Activated CD8-positive, alpha-beta memory T cell treated with anti-CD3 and anti-CD28 coated beads for 1 hour (primary cell): ENCODE measurements at places on chromosomes 2 and 18.

- no peak for DNase-seq
These were observed 691 bp downstream of the KYNU start for GRCh38 chr2:142878031-142878678.

- DNase-seq, result no peak
These were observed 37.8 kb upstream of the FZD5 start for GRCh38 chr2:207807516-207807915.

- no peak for DNase-seq
These were observed 45.8 kb downstream of the PTPN2 start for GRCh38 chr18:12838178-12838634.

GRCh38 chr2:189157456-189157855 lies 22.1 kb downstream of the COL5A2 start:
- no peak for DNase-seq

- DNase-seq, result no peak
These were observed 70.5 kb upstream of the SRD5A2 start for GRCh38 chr2:31651267-31651666.

GRCh38 chr2:178426388-178426787 lies 24.6 kb downstream of the PRKRA start:
- DNase-seq, result no peak

DNA sequence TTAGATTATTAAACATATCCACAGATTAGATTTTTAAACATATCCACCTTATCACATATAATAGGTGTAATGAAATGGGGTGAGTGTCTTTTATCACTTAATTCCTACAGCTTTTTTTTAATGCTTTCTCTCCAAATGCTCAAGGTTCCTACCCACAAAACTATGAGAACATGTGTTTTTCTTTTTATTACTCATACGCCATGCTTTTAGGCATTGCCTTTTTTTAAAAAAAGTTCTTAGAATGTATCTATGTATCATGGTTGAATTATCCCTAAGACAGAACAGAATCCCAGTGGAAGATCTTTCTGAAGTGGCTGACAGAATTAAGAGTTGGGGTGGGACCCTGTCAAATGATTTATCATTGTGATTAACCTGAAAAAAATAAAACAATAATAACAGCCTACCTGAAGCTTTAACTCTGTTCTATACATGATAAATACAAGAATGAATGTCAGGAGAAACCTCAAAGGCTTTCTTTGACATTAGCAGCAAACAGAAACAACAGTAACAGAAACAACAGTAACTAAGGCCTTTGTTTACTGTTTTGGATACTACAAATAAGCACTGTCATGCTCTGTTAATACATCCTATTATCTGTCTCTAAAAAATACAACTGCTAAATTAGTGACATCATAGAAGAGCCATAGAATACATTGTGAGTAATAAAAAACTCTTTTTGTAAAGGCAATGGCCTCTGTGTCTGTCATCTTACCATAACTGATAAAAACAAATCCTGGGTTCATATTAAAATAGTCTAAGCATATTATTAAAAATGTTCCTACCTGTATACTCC lies 4.1 kb upstream of the ZNF397 start:
- no peak for DNase-seq

DNA sequence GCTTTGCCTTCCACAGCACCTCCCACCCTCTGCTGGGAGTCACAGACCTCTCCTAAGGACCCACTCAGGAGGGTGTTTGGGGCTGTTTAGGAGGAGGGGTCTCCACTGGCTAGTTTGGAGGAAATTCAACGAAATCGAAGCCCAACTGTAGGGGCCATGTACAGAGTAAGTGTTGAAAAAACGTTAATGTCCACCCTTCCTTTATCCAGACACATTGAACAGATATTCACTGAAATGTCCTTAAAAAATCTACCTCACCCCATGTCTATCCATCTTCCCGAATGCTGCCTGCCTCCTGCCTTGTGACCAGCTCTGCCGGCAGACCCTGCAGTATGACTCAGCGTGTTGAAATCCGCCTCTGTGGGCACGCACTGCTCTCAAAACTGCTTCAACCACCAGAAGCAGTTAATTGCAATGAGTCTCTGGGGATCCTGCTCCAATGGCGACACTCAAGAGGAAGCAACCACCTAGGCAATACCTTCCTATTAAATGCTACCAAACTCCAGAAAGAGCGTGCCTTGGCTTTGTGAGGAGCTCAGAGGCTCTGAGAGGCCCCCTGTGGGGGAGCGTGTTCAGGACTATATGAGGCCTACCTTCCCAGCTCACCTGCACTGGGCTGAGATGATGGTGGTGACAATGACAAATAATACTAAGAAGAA lies 61.4 kb upstream of the RTN4 start:
- DNase-seq, result no peak

GRCh38 chr2:223725494-223725893 lies 111.9 kb downstream of the AP1S3 start:
- no peak for DNase-seq

- DNase-seq, result no peak
These were observed 48.3 kb downstream of the RHBDD1 start for GRCh38 chr2:226884166-226884565.

DNA sequence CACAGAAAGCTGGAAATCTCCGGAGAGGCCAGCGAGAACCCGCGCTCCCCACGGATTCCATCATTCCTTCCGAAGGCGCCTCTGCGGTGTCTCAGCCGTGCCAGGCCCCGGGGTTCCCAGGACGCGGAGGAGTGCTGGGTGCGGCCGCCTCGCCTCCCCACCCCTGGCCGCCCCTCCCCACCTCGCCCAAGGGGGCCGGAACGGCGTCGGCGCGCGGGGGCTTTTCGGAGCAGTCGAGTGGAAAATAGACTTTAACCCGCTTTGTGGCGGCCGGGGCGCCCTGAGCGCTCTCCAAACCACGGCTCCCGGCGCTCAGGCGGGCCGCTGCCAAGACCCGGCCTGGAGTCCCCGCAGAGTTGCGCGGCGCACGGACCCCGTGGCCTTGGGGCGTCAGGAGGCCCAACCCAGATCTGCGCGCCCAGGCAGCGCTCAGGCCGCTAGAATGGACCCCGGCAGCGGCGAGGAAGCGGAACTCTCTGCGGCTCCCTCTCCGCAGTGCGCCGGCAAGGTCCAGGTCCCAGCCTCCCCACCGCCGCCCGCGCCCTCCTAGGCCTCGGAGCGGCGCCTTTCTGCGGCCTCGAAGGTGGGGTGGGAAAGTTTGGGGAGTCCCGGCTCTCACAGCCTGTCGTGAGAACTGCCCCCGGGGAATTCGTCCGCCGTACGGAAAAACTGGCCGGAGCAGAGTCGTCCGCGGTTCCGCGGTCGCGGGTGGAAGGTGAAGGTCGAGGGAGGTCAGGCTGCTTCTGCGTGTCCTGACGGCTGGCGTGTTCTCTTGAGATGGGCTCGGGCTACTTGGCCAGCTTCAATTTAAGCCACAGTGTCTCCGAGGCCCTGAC lies 1.2 kb upstream of the EMX1 start:
- DNase-seq, result no peak

- DNase-seq, result no peak
These were observed 235.3 kb downstream of the FHOD3 start for GRCh38 chr18:36532815-36533214.

DNA sequence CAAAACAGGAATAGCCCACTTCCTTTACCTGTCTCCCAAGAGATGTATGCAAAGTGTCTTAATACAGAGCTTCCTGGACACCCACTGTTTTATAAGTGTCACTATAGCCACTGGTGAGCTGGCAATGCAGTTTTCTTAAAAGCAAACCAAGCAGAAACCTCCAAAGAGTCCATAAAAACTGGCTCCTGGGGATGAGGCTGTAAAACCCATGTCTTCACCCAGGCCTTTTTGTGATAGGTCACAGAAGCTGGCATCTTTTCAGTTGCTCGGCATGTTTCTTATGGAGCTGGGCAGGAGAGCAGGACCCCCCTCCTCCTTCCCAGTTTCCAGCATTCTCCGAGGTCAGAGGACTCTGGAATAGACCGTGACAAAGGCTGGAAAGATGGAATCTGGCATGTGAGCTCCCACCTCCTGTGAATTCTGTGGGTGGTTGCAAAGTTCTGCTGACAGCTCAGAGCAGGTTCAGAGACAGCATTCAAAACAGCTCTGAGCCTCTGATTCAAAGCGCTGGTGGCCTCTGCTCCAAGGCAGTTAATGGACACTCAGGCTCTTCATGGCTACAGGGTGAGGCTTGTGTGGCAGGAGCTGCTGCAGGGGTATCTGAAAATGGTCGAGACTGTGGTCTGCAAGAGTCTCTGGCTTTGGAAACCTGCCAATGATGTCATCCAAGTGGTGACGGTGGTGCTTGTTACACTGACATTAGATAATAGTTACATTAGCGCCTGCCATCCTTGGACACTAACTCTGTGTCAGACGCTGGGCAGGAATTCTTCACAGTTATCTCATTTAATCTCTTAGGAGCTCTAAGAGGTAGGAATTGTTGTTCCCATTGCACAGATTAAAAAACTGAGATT lies 283.4 kb downstream of the CLIP4 start:
- no peak for DNase-seq

- no peak for DNase-seq
These were observed 46.7 kb downstream of the MARCO start for GRCh38 chr2:118988706-118989105.

- DNase-seq, result no peak
These were observed 144.6 kb upstream of the EPHA4 start for GRCh38 chr2:221716426-221717303.

- DNase-seq, result no peak
These were observed 87.2 kb upstream of the ZNF532 start for GRCh38 chr18:58777471-58777870.

DNA sequence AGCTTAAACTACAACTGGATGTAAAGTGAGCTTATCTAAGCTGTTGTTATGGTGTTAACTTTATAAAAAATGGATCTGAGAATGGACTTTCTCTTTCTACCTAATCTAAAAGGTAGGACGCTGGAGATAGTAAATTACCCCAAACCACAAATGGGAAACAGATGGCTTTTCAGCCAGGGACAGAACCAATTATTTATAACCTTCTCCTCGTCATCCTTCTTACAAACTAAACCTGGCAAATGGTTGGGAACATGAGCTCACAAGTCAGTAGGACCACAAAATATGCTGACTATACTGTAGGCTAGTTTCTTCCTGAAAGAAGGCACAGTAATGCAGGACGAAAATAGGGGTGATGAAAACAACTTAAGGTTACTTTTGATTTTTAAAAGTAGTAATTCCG lies 32.7 kb upstream of the ZDBF2 start:
- no peak for DNase-seq

DNA sequence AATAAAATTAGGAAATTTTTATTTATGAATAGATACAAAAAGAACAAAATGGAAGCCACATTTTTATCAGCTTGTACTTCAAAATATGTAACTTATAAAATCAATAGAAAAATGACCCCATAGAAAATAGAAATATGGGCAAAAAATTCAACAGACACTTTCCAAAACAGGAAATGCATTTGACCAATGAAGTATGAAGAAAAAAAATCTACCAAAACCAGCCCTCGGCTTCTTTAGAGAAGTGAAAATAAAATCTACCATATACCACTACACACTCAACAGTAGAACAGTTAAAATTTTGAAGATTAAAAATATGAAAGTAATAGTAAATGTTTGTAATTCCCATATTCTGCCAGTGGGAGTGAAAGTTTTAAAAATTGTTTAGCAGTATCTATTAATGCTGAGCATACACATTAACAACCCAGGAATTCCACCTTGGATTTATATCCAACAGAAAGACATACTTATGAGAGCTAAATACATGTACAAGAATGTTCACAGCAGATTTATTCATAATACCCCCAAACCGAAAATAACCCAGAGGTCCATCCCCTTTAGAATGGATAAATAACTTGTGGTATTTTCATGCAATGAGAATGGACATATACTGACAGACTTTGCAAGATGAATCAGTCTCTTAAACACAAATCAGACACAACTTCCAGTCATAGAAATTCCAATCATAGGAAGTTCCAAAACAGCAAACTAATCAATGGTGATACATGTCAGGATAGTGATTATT lies 318.0 kb downstream of the FIGN start:
- DNase-seq, result no peak

- no peak for DNase-seq
These were observed 82.0 kb upstream of the ITGB6 start for GRCh38 chr2:160282063-160282580.

DNA sequence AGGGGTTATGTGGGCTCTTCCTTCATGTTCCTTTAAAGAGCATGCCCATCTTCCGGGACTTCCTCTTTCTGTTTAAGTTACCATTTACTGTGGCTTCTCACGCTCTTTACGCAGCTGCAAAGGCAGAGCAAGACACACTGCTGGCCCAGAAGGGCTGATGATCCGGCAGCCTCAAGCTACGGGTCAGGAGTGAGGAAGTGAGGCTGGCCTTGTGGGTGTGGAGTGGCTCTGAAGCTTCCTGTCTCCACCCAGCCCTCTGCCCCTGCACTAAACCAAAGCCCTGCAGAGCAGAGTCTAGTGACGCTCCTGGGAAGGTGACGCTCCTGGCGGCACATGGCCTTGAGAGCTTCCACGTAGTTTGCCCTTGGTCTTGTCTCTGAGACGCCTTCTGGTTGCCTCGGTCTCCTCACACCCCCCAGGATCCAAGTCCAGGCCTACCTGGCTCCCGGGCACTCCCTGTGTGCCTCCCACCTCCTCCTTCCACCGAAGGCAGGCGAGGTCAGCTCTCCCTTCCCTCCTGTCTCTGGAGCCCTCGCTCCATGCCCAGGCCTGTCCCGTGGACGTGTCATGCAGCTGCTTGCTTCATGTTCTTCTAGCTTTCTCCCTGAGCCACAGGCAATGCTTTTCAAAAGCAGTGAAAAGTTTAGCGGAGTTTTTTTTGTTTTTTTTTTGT lies 50.3 kb downstream of the ARL4C start:
- DNase-seq, result peak; percentile 70

DNA sequence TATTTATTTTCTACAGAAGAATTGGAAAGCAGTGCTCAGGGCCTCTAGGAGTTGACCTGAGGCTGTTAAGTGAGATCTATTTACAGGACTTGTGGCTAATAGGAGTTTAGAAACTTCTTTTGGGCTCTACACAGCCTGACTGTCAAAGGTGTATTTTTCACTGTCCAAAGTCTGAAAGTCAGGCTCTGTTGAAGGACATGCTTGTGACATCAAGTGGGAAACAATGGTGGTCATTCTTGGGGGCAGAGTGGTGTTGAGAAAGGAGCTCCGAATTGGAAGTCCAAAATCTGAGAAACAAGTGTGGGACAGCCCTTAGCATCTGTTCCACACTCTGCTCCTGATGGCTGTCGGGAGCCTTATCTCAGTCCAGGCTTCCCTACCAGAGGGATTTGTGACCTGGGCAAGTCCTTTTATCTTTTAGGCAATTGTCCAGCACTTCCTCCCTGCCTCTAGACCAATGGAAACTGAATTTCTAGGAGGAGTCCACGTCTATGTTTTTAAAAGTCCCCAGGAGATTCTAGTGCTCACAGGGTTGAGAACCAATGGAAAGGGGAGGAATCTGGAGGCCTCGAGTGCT lies 76.4 kb downstream of the LIPG start:
- no peak for DNase-seq
